ENCODE measurements at places on chromosomes 11 and 22.

DNA sequence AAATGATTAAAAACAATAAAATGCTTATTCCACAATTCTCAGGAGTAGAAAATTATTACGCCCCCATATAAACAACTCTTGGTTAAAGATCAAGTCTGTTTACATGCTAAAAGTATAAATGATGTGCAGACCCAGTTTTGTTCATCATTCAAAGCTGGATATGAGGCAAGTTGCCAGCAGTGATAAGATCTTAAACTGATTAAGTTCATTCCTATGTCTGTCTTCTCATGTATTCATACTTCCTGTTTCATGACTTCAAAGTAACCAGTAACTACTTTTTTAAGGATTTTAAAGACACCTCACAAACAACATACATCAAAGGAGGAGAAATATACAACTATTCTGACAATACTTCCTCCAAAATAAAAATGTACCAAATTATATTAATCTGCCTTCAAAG, 55.0 kb upstream of the ARHGAP32 start:
- DNase-seq: no peak

- no peak for DNase-seq
These were observed 63.2 kb downstream of the PACS1 start for GRCh38 chr11:66133216-66133775.

- DNase-seq: no peak
These were observed 857.8 kb upstream of the FAT3 start for GRCh38 chr11:91366816-91367215.

GRCh38 chr11:70796648-70797227, 398.4 kb downstream of the CTTN start:
- no peak for DNase-seq

- no peak for DNase-seq
These were observed 212.7 kb downstream of the LARGE1 start for GRCh38 chr22:33707581-33707980.

- no peak for DNase-seq
These were observed 38.9 kb upstream of the SCUBE2 start for GRCh38 chr11:9130297-9130696.

DNA sequence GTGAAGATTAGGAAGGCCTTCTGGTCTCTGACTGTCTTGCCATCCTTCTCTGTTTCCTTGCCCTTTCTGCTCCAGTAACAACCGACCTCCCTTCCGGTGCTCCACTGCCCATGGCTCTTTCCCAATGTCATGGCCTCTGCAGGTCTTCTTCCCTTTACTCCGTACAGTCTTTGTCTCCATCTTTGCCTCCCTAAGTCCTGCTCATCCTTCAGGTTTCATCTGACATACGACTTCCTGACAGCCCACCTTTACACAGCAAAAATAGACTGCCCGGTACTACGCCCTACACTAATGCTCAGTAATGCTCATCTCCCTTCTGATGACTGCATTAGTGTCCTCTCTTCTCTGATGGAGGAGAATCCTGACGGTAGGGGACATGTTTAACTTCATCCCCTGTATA, 63.9 kb downstream of the FBXO7 start:
- no peak for DNase-seq

DNA sequence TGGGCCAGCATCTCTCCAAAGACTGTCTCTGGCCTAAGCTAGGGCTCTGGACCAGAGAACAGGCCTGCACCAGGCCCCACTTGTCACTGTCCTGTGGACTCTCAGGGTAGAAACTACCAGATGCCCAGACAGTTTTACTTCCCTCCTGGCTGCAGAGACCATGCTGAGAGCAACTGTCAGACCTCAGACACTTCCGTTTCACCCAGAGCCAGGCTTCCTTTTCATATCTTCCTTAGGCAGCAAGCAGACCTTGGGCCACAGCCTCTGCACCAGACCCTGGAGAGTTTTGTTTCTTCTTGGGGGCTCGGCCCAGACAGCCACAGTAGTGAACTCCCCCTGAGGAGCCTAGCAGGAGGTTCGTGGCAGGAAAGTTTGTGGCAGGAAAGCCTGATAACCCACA, 12.1 kb upstream of the FCHSD2 start:
- no peak for DNase-seq

GRCh38 chr11:1740786-1741530, 9.4 kb downstream of the IFITM10 start:
- no peak for DNase-seq

- DNase-seq: no peak
These were observed 1.3 kb downstream of the PARVB start for GRCh38 chr22:44025171-44026065.

- DNase-seq: no peak
These were observed 517.3 kb downstream of the BRD1 start for GRCh38 chr22:49310354-49310753.

- no peak for DNase-seq
These were observed 5.0 kb upstream of the LIMK2 start for GRCh38 chr22:31206896-31207687.

DNA sequence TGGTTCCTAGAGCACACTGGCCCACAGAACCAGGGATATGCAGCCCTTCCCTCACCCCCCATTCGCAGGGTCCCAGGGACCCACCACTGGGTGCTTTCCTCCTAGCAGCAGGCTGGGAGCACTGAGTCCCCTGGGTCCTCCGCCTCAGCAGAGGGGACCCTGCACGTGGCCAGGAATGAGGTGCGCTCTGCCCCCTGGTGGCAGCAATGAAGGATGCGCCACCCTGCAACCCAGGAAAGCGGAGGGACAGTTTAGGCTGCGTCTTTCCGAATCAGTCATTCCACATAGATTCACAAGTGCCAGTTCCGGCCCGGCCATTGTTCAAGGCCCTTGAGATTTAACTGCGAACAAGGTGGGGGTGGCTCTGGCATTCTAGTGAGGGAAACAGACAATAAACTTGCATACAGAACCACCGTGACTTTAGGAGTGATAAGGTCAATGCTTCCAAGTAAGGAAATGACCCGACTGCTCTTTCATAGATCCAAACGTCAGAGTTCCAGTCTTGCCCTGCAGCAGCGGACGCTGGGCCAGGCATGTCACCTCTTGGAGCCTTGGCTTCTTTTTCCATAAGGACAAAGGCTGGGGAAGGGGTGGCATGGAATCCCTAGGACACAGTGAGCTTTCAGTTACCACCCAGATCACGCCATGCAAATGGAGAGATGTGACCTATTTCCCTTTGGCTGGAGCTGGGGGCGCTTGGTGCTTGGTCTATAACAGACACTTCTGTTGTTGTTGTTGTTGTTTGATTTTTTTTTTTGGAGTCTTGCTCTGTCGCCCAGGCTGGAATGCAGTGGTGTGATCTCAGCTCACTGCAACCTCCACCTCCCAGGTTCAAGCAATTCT, 7.7 kb downstream of the RIN1 start:
- no peak for DNase-seq

- DNase-seq: no peak
These were observed 65.2 kb upstream of the SESN3 start for GRCh38 chr11:95296165-95296564.

- no peak for DNase-seq
These were observed 7.5 kb upstream of the PDE3B start for GRCh38 chr11:14636119-14636518.

GRCh38 chr11:57484141-57484710, 23.9 kb downstream of the RTN4RL2 start:
- DNase-seq: no peak

- no peak for DNase-seq
These were observed 97.9 kb downstream of the CWF19L2 start for GRCh38 chr11:107359701-107360100.

GRCh38 chr22:28819253-28820096, 19.1 kb upstream of the XBP1 start:
- DNase-seq: no peak

- no peak for DNase-seq
These were observed 48.5 kb upstream of the BMAL1 start for GRCh38 chr11:13229136-13229535.

DNA sequence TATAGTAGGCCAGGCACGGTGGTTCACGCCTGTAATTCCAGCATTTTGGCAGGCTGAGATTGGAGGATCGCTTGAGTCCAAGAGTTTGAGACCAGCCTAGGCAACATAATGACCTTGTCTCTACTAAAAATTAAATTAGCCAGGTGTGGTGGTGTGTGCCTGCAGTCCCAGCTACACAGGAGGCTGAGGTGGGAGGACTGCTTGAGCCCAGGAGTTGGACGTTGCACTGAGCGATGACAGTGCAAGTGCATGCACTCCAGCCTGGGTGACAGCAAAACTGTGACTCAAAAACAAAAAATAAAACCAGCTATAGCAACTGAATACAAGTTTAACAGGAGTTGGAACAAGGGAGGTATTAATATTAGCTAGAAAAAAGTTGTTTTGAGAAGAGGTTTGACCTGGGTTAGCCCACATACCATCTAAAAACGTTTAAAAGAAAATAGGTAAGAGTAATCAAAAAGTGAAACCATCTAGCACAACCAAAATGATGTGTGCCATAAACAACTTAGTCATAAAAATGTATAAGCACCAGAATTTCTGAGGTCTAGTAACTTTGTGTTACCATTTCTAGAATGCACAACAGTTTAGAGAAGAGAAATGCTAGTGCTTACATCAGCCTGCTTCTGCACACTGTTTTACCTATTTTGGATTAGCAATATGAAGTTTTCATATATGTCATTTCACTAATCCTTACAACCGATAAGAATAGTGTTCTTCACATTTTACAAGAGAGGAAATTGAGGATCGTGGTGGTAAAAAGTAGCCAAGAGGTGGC, 26.5 kb downstream of the NARS2 start:
- DNase-seq: no peak

DNA sequence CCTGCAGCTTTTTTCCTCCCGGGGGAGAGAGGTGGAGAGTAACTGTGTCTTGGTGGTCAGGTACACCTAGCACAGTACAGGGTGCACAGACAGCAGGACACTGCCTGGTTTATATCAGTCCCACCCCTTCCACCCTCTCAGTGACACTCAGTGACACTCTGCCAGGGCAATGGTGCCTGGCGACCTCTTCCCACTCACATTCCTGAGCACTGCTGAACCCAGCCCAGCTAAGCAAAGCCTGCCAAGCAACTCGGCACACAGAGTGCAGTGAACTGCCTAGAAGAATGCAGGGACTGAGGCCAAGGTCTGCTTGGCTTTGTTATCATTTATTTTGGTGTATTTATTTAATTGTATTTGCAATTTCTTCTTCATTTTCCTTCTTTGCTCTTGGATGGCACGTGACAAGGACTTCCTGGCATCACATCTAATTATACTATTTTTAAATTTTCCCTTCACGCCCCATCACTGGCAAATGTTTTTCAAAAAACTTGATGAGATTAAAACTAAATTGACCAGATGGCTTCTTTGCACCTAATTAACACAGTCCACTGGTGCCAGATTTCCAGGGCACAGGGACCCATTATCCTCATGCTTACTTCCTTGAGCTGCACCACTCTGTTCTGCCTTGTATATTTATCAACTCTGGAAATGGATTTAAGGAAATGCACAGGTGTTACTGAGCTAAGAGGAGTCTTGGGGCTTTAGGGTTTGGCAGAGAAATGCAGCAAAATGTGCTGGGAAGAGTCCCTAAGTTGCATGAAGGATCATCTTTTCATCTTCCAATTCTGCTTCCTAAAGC, 205.6 kb downstream of the ADAMTS15 start:
- no peak for DNase-seq

DNA sequence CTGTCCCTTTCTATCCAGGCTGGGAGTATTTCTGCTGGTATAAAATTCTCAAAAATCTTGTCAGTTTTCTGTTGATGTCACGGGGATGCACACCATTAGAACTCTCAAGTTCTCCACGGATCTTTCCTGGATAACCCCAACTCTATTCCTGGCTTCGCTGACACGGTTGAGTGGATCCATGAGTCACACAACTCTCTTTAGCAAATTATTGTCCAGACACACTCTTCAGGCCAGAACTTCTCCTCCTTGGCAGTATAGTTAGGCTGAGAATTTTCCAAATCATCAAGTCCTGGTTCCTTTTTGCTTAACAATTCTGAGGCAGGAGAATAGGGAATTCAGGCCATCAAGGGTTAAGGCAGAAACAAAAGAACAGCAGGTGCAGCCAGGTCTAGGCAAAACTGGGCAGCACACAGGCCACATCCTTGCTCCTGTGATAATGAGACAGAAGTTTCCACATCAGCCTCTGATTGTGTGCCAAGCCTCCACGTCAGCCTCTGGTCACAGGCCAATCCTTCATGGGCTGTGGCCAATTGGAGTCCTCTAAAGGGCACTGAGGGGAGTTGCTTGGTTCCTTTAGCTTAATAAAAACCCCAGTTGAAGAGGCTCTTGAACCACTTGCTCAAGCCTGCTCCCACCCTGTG, 5.7 kb upstream of the ACAT1 start:
- DNase-seq: no peak

- no peak for DNase-seq
These were observed 1.6 kb upstream of the TMEM109 start for GRCh38 chr11:60912223-60912850.
